ENCODE measurements at places on chromosomes 4 and X. TPM values are rescaled to one million over a fixed set of nuclear protein-coding genes. Genes with fewer than 3 reads are reported as not detected.

DNA sequence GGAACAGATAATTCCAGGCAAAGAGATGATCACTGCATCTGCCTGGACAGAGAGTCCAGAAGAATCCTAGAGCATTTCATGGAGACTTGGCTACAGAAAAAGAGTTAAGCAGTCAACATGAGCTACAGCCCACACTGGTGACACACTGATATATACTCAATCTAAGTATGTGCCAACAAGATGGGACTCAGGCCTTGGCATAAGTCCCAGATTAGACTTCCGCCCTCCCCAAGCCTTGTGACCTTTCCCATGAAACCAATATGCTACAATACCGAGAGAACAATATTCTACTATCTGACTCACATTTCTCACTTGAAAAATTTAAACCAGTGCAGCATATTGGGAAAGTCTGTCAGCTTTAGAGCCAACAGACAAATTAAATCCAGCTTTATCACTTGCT lies 65.7 kb upstream of the SLITRK2 start:
- no peaks in the 10 kb centered on the region for H3K4me1 ChIP-seq
- no peaks in the 10 kb centered on the region for H3K36me3 ChIP-seq
- DNase-seq: no peak
- no peak overlapping the region for H3K4me3 ChIP-seq

GRCh38 chr4:139438141-139438540 lies 15.8 kb upstream of the RAB33B start:
- peaks cover 15% of the 10 kb centered on the region for H3K36me3 ChIP-seq
- no peaks in the 10 kb centered on the region for H3K4me1 ChIP-seq
- no peaks in the 10 kb centered on the region for H3K27me3 ChIP-seq
- no peak overlapping the region for H3K4me3 ChIP-seq

GLOD5 gene
- total RNA-seq: 2.5 TPM

- DNase-seq: no peak
- H3K27ac ChIP-seq: no peak overlapping the region
- no peak overlapping the region for H3K4me3 ChIP-seq
- no peaks in the 10 kb centered on the region for H3K4me1 ChIP-seq
- no peaks in the 10 kb centered on the region for H3K27me3 ChIP-seq
Measured at GRCh38 chrX:40192196-40192595, 94.4 kb upstream of the BCOR start.

GRCh38 chr4:102807345-102807744 lies 20.0 kb downstream of the UBE2D3 start:
- DNase-seq: no peak
- peaks cover 58% of the 10 kb centered on the region for H3K4me1 ChIP-seq
- H3K27ac ChIP-seq: no peak overlapping the region
- no peaks in the 10 kb centered on the region for H3K36me3 ChIP-seq
